ENCODE measurements at places on chromosomes 12 and 14.
A peak's percentile ranks its signal among the peaks of the same experiment; 100 is the strongest.

- DNase-seq: no peak
Measured at GRCh38 chr12:75856235-75856634, 175.3 kb downstream of the PHLDA1 start.

GRCh38 chr12:89618113-89618862, 90.3 kb downstream of the ATP2B1 start:
- no peak for DNase-seq

DNA sequence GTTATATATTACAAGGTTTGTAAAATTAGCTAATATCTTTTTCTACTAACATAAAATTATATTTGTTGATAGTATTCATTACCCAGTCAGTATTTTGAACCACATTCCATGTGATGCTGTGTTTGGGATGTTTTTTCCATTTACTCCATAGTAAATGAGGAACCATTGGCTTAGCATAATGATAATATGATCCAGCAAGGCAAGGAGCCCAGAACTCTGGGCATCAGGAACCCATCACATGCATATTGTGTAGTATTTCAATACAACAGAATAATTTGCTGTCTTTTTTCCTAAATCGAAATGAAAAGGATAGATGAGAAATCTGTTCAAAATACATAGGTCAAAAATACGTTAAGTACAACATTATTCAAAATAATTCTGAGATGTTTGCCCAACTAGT, 48.7 kb upstream of the GARIN2 start:
- DNase-seq: no peak

GRCh38 chr12:79687711-79688260, 3.0 kb downstream of the PAWR start:
- DNase-seq: no peak

GRCh38 chr14:104876251-104876699, 11.2 kb downstream of the CEP170B start:
- peak; percentile 32 for DNase-seq

GRCh38 chr14:100104523-100105300, 39.5 kb downstream of the EVL start:
- peak; percentile 38 for DNase-seq

DNA sequence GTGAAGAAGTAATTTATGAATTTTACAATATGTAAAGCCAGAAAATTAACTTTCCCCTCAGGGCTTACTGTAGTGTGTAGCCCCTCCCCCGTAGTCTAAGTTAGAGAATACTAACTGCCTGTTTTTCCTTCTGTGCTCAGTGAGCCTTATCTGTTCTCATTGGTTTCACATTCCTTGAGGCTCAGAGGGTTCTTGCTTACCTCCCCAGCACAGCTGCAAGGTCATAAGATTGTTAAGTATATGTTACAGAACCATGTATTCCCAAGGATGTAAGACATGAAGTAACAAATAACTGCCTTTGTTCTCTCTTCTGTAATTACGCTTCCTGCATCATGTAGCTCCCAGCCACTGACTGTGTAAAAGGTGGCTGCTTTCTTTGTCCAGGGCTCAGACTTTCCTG, 1351.1 kb downstream of the TMEM121 start:
- no peak for DNase-seq

Measured in foreskin fibroblast (primary cell).